ENCODE measurements at places on chromosomes 5 and 9.

GRCh38 chr5:133520991-133521706 is 91.2 kb downstream of the FSTL4 start:
- DNase-seq, result no peak

DNA sequence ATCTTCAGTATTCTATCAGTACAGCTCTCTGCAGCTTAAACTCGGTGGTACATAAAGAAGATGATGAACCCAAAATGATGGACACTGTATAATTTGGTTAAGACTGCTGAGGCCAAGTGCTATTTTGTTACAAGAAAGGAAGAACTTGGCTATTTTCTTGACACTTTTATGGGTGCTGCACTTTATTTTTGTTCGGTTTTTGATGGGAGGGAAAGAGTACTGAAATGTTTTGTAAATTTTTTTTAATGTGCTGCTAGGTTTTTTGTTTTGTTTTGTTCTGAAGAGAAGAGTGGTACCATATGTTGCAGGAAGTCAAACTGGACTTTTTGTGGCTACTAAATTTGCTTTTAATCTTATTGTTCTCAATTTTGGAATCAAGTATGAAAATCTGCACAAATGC is 26.7 kb downstream of the CDC37L1 start:
- DNase-seq, result no peak

GRCh38 chr9:34797367-34797766 is 87.4 kb upstream of the CCL21 start:
- DNase-seq, result no peak

- DNase-seq, result no peak
Measured at GRCh38 chr5:115944501-115944900, 17.8 kb upstream of the LVRN start.

All from OCI-LY7 (cell line).